Colonic mucosa (tissue), 4 donors: ENCODE measurements at places on chromosomes 4 and X.

GRCh38 chrX:13471269-13471668 lies 98.1 kb upstream of the EGFL6 start:
- DNase-seq = no peak

DNA sequence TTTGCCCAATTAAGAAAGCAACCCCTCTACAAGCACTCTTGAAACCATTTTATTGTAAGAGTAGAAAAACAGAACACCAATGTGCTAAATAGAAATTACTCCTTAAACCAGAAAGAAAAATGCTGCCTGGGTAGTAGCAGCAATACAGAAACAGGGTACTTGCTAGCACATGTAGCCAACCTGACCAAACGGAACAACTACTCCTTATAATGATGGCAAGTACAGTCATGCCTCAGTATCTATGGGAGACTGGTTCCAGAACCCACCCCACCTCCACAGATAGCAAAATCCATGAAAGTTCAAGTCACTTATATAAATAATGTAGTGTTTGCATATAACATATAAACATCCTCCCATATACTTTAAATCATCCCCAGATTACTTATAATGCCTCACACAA lies 168.8 kb downstream of the ATRX start:
- no peak for DNase-seq

DNA sequence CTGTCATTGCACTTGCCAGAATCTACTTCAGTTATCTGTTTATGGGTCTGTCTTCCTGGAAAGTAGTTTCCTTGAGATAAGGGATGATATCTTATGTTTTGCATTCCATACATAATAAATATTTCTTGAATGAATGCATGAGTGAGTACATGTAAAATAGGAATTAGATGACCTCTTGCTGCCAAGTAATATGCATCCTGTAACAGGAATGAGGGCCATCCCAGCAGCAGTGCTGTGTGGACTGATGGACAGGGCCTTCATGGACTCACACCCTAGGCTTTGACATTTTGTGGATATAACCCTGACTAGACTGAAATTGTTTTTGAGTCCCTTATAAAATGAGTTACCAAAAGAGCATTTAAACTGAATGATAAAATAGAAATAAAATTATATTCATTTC lies 77.2 kb upstream of the NEIL3 start:
- no peak for DNase-seq

DNA sequence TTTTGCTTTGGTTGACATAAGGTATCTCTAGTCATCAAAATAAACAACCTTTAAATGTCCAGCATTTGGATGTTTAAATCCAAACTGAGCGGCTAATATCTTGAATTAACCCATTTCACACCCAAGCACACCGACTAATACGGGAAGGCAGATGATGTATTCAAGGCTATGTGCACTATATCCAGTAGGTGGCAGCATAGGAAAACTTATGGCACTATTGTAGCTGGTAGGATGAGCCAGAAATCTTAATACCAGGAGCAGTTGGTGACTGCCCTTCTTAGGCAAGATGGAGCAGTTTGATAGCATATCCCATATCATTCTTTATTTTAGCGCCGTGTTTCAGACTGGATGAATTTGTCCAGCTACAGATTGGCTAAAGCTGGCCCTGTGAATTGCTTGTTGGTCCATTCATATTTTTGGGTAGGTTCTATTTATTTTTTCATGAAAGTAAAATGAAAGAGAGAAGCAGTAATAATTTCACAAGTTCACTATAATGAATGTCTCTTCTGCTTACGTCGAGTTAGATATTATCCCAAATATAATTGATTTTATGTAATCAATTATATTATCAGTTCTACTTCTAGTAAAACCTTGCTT lies 24.4 kb downstream of the UCHL1 start:
- peak; percentile 57 for DNase-seq

DNA sequence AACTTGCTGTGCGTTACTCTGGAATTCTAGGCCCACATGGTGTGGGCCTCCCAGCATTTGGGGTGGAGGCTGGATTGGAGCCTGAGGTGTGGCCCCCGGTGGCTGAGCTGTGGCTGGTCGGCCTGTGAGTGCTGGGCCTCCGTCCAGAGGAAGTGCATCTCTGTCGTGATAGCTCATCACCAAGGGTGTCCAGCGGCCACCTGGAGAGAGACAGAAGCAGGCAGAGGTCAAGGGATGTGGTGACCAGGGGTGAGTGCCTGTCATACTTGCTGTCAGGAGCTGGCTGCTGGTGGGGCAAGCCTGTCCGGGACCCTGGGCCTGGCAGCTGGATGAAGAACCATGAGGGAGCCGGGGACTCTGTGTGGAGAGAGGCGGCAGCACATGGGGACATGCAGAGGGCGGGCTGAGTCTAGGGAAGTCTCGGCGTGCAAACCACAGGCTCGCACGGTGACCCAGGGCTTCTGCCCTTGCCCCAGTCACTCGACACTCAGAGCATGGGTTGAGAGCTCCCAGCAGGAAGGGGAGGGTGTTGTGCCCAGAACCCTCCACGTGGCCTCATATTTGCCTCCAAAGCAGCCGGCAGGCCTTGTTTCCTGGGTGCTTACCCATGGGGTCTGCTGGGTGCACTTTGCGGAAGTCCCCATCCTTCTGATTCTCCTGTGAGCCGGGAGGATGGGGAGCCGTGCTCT lies 6.2 kb downstream of the SORCS2 start:
- no peak for DNase-seq
